ENCODE measurements at places on chromosomes 1 and 21. TPM values are rescaled to one million over a fixed set of nuclear protein-coding genes. Genes with fewer than 3 reads are reported as not detected.

TDRD5 gene
- polyA plus RNA-seq = not detected

BGLAP gene
- 0.40 TPM for polyA plus RNA-seq

OR6N1 gene
- polyA plus RNA-seq = not detected

RNPEP gene
- polyA plus RNA-seq = 62.8 TPM

OR2AK2 gene
- not detected for polyA plus RNA-seq

RGSL1 gene
- 0.28 TPM for polyA plus RNA-seq

OR2T35 gene
- 0.28 TPM for polyA plus RNA-seq

ZC3H12A gene
- polyA plus RNA-seq = 12.6 TPM

A3GALT2 gene
- polyA plus RNA-seq = not detected

MROH9 gene
- not detected for polyA plus RNA-seq

SAMSN1 gene
- polyA plus RNA-seq = 44.5 TPM

COL9A2 gene
- 24.0 TPM for polyA plus RNA-seq

DENND2C gene
- not detected for polyA plus RNA-seq

GPATCH2 gene
- polyA plus RNA-seq = 5.0 TPM

MCOLN2 gene
- polyA plus RNA-seq = 106 TPM

ITGB3BP gene
- 58.1 TPM for polyA plus RNA-seq

PPFIA4 gene
- polyA plus RNA-seq = not detected

CACNA1E gene
- 7.7 TPM for polyA plus RNA-seq

FCER1A gene
- polyA plus RNA-seq = not detected

SPOCD1 gene
- polyA plus RNA-seq = not detected

PPM1J gene
- polyA plus RNA-seq = 0.34 TPM

ACTA1 gene
- polyA plus RNA-seq = not detected

SHE gene
- polyA plus RNA-seq = not detected

KAZN gene
- polyA plus RNA-seq = 1.00 TPM

FAM151A gene
- polyA plus RNA-seq = not detected

C1orf232 gene
- polyA plus RNA-seq = not detected

KLHDC8A gene
- not detected for polyA plus RNA-seq

DNAJC28 gene
- 0.55 TPM for polyA plus RNA-seq

LY9 gene
- 5.5 TPM for polyA plus RNA-seq

CATSPERE gene
- 0.22 TPM for polyA plus RNA-seq
